ENCODE measurements at places on chromosomes 4 and X.
A peak's percentile ranks its signal among the peaks of the same experiment; 100 is the strongest.

DNA sequence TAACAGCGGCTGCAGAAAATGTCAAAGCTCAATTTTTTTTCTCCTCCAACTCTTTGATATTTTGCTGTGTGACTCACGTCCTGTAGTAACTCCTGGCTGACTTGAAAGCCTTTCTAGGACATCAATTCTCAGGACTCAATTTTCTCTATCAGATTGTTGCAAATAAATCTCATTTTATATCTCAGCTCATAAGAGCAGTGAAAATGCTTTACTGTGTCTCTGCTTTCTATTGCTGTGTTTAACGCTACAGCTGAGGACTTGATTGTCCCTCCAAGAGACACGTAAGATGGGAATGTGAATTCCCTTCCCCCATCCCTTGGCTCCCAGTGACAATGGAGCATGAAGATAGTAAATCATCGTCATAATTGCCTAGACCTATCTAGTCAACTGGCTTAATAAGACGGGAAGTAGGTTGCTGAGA, 20.5 kb upstream of the CBR4 start:
- no peak for DNase-seq

DNA sequence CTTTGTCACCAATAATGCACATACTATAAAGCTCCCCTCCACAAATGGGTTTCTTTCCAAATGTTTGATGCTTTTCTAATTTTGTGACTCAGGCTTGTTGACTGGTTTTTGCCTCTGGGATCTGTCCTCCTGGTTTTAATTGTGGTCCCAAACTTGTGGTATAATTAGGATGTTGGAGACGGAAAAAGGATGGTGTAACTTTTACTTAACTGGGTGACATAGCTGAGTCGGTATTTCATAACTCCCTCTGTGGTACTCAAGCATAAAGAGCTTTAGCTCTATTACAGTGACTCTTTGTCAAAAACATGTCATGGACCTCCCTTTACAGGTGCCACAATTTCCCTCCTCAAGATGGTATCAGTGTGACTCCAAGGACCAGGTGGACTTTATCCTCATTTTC, 119.7 kb upstream of the RBPJ start:
- DNase-seq, result no peak

- no peak for DNase-seq
Measured at GRCh38 chr4:82893942-82894341, 3.0 kb upstream of the SEC31A start.

DNA sequence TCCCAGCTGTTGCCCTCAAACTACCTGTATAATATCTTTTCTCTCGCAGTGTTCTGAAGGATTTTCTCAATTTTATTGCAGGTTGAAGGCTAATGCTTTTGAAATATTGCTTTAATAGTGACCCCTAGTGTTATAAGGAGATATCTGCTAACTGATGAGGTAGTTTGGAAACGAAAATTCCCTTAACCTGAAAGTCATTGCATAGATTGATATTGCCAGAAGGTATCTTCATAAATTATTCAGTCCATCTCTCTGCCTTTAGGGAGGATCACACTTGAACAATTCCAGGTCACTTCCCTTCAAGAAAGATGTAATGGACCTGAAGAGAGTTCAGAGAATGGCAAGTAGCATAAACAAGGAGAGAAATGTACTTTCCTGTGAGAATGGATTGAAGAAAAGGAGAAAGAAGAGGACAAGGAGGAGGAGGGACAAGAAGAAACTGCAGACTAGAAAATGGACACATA, 44.1 kb downstream of the TIGD4 start:
- DNase-seq, result peak; percentile 35

- DNase-seq, result no peak
Measured at GRCh38 chr4:163587867-163588266, 93.4 kb downstream of the TMA16 start.

DNA sequence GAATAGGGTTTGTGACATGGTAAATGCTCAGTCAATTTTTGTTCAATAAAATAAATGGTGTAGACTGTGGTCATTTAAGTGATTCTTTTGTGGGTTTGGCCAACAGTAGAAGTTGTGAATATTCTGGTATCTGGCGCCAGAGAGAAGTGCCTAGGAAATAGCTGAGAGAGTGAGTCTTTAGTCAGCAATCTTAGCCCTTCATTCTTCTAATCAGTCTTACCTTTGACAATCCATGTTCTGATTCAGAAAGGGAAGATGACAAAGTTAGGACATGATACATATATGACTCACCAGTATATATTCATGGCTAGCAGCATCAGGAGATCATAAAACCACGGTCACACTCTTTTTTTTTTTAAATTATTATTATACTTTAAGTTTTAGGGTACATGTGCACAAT, 141.8 kb upstream of the PCDH18 start:
- no peak for DNase-seq

GRCh38 chr4:41658163-41658562, 90.4 kb downstream of the PHOX2B start:
- no peak for DNase-seq

All from Jurkat, Clone E6-1 (cell line).